Hematopoietic multipotent progenitor cell treated with erythropoietin and hydrocortisone succinate and interleukin-3 and kit ligand, for 15 days (in vitro differentiated cells): ENCODE measurements at places on chromosomes 13 and 19.

- DNase-seq, result no peak
These were observed 202.5 kb upstream of the RFC3 start for GRCh38 chr13:33615436-33615835.

- no peak for DNase-seq
These were observed 583.9 kb upstream of the MIR17HG start for GRCh38 chr13:90763476-90764150.

DNA sequence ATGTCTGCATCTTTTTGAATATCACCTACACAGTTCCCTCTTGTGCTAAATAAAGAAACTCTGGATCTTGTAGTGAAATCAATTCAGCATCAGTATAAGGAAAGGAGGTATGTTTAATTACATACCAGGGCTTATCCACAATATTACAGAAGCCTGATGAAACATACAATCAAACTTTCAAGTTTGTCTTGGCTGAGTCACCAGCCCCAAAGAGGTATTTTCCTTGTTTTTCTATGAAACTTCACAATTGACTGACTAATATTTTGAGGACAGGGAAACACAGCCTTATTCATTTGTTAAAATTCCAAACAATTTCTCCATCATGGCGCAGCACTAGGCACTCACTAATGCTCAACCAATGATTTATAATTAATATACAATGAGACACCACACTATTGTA, 952.4 kb downstream of the PCDH17 start:
- DNase-seq, result no peak

- no peak for DNase-seq
These were observed 19.7 kb downstream of the CEACAM16 start for GRCh38 chr19:44718441-44719261.

DNA sequence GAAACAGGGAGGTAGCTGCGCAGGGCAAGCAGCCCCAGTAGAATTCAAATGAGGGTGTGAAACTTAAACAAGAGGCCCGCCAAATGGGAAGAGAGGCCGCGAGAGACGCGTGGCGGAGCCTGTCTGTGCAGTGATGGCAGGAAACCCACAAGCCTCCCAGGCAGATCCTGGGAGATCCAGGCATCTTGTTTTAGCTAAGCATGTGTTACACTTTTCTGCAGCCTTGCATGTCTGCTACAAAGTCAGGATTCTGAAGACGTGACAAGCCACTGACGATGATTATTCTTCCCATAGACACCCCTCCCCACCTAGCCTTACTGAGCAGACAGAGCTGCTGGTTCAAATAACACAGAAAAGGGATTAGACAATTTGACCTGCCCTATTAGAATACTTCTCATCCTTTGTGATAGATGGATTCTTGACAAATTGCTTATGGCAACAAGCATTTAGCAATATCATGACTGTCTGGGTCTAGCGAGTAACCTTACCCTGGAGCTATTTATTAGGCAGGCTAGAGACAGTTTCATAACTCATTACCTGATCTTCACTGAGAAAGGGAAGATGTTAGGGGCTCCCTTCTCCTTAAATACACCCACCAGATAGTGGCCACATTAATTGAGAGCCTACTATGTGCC, 185.2 kb upstream of the IRS2 start:
- no peak for DNase-seq

DNA sequence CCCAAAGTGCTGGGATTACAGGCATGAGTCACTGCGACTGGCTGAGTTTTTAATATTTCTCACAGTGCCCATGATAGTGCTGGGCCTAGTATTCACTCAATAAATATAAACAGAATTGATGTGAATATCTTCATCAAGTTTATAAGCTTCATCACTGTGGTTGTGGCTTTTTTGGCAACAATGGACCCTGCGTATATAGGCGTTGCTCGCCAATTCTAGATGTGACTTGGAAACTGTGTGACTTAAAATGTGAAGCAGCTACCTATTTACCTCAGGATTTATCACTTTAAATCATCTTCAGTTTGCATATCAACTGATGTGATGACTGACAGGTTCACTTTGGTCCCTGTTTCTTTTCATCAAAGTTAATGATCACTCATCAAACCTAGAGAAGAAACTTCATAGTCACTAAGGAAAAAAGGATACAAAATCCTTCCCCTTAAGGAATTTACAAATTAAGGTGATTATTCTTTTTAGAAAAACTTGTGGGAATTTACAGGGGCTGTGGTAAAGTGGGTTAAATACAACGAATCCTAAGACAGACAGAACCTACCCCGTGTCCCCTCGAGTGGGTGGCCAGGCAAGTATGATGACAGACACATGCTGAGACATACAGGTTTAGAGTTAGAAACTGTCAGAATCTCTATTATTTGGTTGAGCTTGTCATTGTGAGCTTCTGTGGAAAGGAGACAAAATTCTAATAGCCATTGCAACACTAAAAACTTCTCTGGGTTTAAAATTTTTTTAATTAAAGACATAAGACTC, 101.3 kb downstream of the AKAP11 start:
- no peak for DNase-seq

GRCh38 chr13:26897706-26898550, 137.3 kb upstream of the GPR12 start:
- DNase-seq, result no peak

- no peak for DNase-seq
These were observed 1.3 kb upstream of the GRK1 start for GRCh38 chr13:113665597-113666328.

- DNase-seq, result no peak
These were observed 367.9 kb downstream of the SLC7A1 start for GRCh38 chr13:29227576-29227975.

DNA sequence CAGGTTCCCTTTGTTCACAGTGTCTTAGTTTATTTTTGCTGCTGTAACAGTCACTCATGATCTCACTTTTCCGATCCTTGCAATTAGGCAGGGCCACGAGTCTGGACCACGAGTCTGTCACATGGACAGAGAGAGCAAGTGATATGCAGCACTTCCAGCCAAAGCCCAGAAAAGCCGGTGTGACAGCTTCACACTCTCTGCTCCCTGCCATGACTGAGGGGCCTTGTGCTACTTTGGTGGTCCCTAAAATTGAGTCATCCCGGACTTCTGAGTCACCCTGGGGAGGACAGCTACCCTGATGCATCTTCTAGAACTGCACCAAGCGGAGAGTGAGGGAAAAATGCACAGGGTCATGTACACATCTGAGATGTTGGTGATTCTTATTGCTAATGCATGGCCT, 179.6 kb downstream of the EFNB2 start:
- DNase-seq, result no peak

GRCh38 chr13:44874176-44874575, 115.1 kb downstream of the NUFIP1 start:
- no peak for DNase-seq

DNA sequence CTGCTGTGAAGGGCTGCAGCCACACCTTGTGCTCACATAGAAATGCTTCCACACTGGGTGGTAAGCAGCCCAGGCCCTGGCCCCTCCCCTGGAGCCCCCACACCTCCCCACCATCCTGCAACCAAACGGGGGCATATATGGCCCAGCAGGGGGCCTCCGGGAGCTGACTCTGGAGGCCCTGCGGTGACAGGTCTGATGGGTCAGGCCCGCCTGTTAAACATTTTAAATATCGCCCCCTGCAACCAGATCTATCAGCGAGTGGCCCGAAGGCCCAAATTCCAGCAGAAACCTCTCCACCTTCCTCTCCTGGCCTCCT, 48.0 kb upstream of the KATNAL1 start:
- DNase-seq, result no peak
